ENCODE measurements at places on chromosomes 3 and 15. TPM values are rescaled to one million over a fixed set of nuclear protein-coding genes. Genes with fewer than 3 reads are reported as not detected.

SLC51B gene
- 0.60 TPM for total RNA-seq

ZCWPW2 gene
- total RNA-seq = 2.6 TPM

CCR3 gene
- total RNA-seq = not detected

POMGNT2 gene
- total RNA-seq = 31.2 TPM

IL16 gene
- 7.1 TPM for total RNA-seq

GATA2 gene
- total RNA-seq = 3.1 TPM

TLR9 gene
- not detected for total RNA-seq

U2SURP gene
- total RNA-seq = 201 TPM

MYO5C gene
- 18.4 TPM for total RNA-seq

SLC22A14 gene
- 0.16 TPM for total RNA-seq

IL17RB gene
- total RNA-seq = 8.7 TPM

HHLA2 gene
- not detected for total RNA-seq

SLC6A1 gene
- total RNA-seq = 23.7 TPM

IL1RAP gene
- 11.4 TPM for total RNA-seq

POLQ gene
- total RNA-seq = 5.6 TPM

CYB561D2 gene
- 17.0 TPM for total RNA-seq

ANKDD1A gene
- total RNA-seq = 10.4 TPM

MORC1 gene
- total RNA-seq = not detected

CHRM5 gene
- total RNA-seq = 6.8 TPM

BTD gene
- 58.3 TPM for total RNA-seq

LRTM1 gene
- total RNA-seq = 22.9 TPM

CNTN6 gene
- 12.5 TPM for total RNA-seq

ACKR4 gene
- total RNA-seq = 6.6 TPM

SMCO1 gene
- total RNA-seq = 0.38 TPM

KLHL18 gene
- total RNA-seq = 44.2 TPM

TXNRD3 gene
- 15.3 TPM for total RNA-seq

MBNL1 gene
- total RNA-seq = 140 TPM

CLDN18 gene
- total RNA-seq = not detected

GOLGA8S gene
- 0.82 TPM for total RNA-seq

FAM240A gene
- not detected for total RNA-seq

CSNK1G1 gene
- total RNA-seq = 42.1 TPM

FAM98B gene
- 39.6 TPM for total RNA-seq

Data from camera-type eye (tissue), 1 donor.